Putamen (tissue), 1 donor: ENCODE measurements at places on chromosomes 2 and 18.

- DNase-seq, result no peak
These were observed 9.0 kb upstream of the CREG2 start for GRCh38 chr2:101396316-101396717.

- no peak for DNase-seq
These were observed 43.0 kb downstream of the NDUFAF7 start for GRCh38 chr2:37274359-37274965.

DNA sequence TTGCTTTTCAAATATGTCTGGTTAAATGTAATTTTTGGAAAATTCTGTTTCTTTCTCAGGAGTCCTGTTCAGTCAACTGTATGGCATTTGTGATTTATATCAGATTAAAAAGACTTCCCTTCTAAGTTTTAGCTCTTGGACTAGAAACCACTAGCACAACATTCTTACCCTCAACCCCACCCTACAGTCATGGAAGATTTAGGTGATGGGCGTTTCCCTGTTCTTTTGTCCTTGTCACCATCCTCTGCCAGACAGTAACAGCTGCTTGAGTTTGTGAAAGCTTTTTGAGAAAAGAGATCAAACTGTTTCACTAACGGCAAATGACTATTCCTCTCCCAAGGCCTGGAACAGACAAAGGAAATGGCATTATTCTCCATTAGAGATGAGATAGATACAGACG, 31.8 kb downstream of the SERPINB5 start:
- no peak for DNase-seq

GRCh38 chr2:236951830-236952475, 133.7 kb upstream of the COPS8 start:
- no peak for DNase-seq

- DNase-seq, result no peak
These were observed 118.1 kb downstream of the MYO1B start for GRCh38 chr2:191363267-191363666.

DNA sequence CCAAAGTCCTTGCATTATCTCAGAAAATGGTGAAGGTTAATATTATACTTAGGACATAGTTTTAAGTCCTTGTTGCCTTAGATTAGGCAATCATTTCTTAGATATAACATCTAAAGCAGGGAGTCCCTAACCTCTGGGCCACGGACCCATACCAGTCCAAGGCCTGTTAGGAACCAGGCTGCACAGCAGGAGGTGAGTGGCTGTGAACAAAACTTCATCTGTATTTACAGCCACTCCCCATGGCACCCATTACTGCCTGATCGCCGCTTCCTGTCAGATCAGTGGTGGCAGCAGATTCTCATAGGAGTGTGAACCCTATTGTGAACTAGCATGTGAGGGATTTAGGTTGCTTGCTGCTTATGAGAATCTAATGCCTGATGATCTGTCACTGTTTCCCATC, 86.5 kb upstream of the MYO3B start:
- DNase-seq, result no peak

GRCh38 chr2:168941297-168941696, 40.2 kb downstream of the G6PC2 start:
- no peak for DNase-seq
